Activated T-helper 17 cell treated with anti-CD3 and anti-CD28 coated beads, Interleukin-2, amount 50 U/mL, for 72 hours (primary cell): ENCODE measurements at places on chromosomes 6 and 20.

DNA sequence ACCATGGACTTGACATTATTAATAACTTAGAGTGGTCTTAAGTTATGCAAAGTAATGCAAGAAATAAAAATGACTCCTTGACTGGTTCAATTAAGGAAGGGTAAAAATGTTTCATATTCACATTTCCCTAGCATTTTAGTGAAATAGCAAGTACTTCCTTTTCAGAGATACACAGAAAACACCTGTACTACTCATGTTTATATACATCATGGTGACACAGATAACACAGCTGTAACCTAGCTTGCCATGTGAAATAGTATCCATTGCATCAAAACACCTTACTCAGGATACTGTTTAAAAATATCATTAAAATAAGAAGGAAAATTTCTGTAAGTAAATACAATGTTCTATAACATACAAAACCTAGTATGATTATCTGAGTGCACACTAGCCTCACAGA is 102.4 kb downstream of the AHI1 start:
- no peak for ATAC-seq

- ATAC-seq: no peak
Measured at GRCh38 chr20:8330785-8331695, 199.0 kb downstream of the PLCB1 start.

DNA sequence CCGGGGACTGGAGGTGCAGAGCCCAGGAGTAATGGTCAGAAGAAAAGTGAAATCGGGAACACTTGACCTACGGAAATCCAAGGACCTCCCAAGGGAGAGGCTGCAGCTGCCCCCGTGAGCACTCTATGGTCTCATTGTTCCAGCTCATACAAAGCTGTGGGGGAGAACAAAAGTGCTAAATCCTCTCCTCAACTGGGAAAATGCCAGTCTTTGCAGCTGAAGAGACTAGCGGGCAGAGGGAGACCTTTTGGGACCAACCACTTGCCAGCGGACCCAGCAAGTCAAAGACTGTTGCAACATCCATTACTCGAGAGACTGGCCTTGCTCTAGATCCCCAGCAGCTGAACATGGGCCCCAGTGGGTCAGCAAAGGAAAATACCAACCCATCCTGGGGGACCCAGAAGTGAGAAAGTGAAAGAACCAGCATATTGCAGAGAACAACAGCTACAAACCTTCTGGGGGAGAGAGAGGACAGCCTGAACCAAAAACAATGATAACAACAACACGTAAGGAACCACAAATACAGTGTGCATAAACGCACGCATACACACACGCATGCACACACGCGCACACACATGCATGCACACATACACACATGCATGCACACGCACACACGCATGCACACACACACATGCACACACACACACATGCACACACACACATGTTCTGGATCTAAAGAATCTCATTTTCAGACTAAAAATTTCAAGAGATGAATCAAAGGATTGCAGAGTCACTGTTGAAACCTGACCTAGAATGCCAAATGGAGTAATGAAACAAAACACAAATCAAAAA is 24.7 kb upstream of the ELMO2 start:
- ATAC-seq: no peak

DNA sequence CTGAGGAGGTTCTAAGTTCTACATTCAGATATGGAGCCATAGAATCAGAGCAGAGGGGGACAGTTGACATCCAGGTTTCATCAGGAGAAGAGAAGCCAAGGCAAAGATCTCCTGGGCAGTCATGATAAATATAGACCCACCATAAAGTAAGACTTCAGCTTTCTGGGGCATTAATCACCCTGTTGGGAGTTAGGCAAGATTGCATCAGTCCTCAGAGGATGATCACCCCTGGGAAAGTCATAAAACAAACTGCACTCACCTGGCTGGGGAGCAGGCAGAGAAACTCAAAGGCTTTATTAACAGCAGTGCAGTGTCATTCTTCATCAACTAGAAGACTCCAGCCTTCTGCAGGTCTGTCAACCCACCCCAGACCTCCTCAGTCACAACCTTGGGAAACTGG is 301.3 kb upstream of the JARID2 start:
- ATAC-seq: no peak

GRCh38 chr6:125688138-125688537 is 61.3 kb upstream of the HEY2 start:
- no peak for ATAC-seq

DNA sequence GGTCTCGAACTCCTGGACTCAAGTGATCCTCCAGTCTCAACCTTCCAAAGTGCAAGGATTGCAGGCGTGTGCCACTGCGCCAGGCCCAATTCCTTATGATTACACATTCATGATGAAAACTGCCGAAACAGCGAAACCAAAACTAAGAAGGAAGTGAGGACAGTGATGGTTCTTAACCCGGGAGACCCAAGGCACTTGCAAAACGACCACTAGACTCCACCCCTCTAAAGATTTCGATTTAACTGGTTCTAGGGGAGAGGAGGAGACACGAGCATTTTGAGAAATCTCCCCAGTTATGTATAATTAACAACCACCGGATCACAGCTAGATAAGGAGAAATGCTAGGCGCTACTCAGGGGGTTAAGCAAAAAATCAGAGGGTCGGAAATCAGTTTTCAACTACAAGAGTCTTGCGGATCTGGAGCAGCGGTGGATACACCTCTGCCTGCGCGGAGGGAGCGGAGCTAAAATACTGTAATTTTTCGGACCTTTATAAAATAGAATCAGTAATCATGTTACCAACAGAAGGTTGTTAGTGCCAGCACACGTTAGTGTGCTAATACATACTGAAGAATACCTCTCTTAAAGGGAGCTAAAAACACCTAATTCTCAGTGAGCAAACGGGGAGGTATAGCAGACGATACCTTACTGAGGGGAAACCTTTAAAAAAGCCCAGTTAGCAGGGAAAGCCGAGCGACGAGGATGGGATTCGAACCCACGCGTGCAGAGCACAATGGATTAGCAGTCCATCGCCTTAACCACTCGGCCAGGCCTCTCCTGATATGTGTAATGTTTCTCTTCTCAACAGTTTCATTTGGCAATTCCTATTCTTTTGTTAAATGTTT is 60.0 kb upstream of the BTN3A2 start:
- ATAC-seq: peak; percentile 54

GRCh38 chr6:108712946-108713345 is 135.3 kb upstream of the ARMC2 start:
- no peak for ATAC-seq

- peak; percentile 17 for ATAC-seq
Measured at GRCh38 chr6:136763255-136763654, 29.0 kb downstream of the MAP3K5 start.

GRCh38 chr20:41619360-41620100 is 1.4 kb upstream of the CHD6 start:
- ATAC-seq: no peak

- ATAC-seq: no peak
Measured at GRCh38 chr6:90471263-90471662, 115.6 kb downstream of the MAP3K7 start.

DNA sequence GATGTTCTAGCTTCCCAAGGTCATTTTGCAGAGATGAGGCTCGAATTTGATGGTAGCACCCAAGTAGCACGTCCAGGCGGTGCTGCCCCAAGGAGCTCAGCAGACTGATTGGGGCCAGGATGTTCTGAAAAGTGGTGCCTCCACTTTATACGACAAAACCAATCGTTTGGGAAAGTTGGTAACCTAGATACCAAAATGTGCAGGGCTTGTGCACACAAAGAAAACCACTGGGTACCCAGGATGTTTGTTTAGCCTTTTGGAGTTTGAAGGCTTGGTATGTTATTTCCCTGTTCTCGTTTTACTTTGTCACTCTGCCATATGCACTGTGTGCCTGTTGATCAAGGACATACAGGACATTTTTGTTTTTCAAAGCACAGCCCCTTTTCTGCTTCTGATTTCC is 40.7 kb upstream of the PBOV1 start:
- no peak for ATAC-seq
